ENCODE measurements at places on chromosomes 4 and X.

GRCh38 chr4:83759611-83760010, 223.7 kb downstream of the GPAT3 start:
- DNase-seq: no peak

GRCh38 chrX:101051549-101052302, at the start of gene TRMT2B:
TSS of gene TRMT2B (minus strand) at chrX:101052111. CDS start at chrX:101042289, 9,822 bp downstream.
- DNase-seq: peak; percentile 76

DNA sequence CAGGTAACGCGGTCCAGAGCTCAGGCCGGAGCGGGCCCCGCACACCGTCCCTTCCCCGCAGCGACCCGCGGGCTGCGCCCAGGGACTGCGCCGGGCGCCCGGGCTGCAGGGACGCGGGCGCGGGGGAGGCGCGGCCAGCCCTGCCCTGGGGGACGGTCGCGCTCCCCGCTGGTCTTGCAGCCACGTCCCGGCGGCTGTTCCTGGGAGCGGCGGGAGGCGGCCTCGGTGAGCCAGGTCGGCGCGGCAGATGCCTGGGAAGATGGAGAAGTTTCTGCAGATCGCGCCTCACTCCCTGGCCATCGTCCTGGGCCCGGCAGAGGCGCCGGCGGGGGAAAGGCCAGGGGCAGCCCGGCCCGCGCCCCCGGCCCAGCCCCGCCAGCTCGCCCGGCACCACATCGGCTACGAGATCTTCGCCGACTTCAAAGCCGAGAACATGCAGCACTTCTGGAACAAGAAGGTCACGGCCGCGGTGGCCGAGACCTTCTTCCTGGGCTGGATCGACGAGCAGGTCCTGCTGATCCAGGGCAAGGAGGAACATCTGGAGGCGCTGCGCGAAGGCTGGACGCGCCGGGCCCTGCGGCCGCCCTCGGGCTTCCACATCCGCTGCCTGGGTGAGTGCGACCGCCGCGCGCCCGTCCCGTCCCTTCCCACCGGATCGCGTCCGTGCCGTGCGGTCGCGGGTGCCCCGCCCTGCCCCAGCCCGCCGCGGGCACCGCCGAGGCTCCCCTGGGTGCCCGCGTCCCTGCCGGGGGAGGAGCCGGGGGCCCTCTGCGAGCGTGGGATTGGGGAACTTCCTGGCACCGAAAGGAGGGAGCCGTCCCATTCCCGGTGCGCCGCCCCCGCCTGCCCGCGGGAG, 107.4 kb upstream of the STOX2 start:
- DNase-seq: peak; percentile 7

DNA sequence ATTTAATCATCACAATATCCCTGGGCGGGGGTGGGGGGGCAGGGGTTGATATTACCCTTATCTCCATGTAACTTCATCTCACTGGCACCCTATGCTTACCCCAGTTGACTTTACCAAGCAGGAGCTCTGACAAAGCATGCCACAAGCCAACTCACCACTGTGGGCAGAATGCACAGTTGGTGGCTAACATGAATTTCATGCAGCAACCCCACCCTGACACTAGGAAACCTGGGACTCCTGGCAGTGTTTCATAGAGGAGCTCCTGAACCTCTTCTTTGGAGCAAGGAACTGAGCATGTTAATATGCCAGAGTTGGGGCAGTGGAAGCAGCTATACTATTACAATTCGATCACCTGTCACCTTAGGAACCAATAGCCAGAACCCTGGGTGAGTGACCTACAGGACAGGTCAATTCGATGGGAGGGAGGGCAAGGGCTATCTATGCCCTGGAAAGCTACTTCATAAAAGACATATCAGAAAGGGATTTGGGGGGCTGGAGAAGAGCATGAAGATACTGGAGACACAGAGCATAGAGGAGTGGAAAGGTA, 97.2 kb upstream of the ACSL4 start:
- DNase-seq: no peak

- no peak for DNase-seq
These were observed 2.2 kb downstream of the N4BP2 start for GRCh38 chr4:40058854-40059253.

GRCh38 chr4:38587106-38587505, 76.9 kb upstream of the KLF3 start:
- no peak for DNase-seq

GRCh38 chr4:153116291-153116680, 88.0 kb upstream of the TRIM2 start:
- DNase-seq: no peak

- DNase-seq: no peak
These were observed 97.3 kb upstream of the ATP6AP2 start for GRCh38 chrX:40483502-40483901.
